Epithelial cell of proximal tubule (primary cell): ENCODE measurements at places on chromosomes 4 and X.

GRCh38 chr4:2096073-2096609, 37.0 kb downstream of the NAT8L start:
- DNase-seq, result no peak

DNA sequence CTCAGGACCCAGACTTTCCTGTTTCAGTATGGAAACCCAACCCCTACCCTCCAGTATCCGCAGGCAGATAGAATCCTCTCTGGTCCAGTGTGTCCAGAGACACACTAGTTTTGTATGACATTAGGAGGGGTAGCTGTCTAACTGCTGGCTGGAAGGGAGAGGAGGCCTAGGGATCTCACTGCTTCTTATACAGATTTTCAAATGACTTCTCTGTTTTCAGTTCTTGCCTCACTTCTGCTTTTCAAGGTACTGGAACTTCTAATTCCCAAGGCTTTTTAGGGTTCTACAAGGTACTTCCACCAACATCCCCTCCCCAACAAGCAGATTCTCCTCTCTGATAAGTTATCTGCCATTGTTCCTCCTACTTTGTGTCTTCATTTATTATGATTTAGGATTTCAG, 6.1 kb downstream of the SGCB start:
- DNase-seq, result no peak

- DNase-seq, result no peak
Observed at GRCh38 chr4:84051639-84052038, 447.5 kb downstream of the NKX6-1 start.

DNA sequence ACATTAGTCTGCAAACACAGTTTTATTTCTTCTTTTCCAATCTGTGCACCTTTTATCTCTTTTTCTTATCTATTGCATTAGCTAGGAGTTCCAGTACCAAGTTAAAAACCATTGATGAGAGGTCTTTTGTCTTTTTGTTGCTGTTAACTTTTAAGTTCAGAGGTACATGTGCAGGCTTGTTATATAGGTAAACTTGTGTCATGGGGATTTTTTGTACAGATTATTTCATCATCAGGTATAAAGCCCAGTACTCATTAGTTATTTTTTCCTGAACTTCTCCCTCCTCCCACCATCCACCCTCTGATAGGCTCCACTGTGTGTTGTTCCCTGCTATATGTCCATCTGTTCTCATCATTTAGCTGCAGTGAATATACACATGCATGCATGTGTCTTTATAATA, 349.9 kb downstream of the PDHA2 start:
- no peak for DNase-seq

GRCh38 chr4:79253924-79254323, 71.9 kb downstream of the NAA11 start:
- DNase-seq, result no peak

- no peak for DNase-seq
Observed at GRCh38 chr4:100190643-100191600, 654 bp upstream of the DDIT4L start.

- peak; percentile 93 for DNase-seq
Observed at GRCh38 chr4:141350122-141350905, 129.6 kb downstream of the ZNF330 start.

- no peak for DNase-seq
Observed at GRCh38 chrX:24229400-24229879, 79.9 kb downstream of the ZFX start.

DNA sequence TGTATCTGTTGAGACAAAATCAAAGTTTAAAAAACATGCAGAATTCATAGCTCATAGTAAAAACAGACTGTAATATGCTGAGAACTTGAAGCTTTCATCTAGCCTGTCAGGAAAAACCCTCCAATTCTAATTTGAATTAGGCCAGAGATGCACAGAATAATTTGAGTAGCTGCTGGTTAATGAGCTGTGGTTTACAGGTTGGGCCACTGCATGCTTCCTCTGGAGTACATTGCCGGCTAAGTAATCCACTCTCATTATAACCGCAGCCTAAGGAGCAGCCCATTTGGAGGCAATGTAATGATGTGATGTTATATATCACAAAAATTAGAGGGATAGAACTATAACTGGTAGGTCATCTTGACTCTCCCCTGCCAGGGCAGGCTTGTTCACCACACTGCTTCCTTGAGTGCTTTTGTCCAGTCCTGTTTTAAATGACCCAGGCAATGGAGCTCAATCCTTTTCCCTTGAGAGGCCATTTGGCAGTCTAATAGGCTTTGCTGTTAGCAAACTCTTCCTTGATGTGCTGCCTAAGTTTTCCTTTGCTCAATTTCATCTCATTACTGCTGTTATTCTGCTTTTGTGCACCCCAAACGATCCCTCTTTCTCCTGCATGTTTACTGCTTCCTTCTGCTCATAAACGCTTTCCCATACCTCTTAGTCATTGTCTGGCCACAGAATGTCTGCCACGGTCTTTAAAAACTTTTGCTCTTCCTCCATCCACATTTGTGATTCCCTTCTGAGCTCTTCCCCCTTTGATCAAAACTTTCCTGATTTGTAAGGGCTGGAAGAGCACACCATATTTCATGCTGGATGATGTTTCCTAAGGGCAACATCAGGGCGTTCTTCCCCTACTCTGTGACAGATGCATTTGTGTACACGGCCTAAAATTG, 230.9 kb downstream of the C4orf33 start:
- DNase-seq, result no peak

GRCh38 chr4:13386405-13387107, 97.6 kb downstream of the RAB28 start:
- no peak for DNase-seq

GRCh38 chr4:144461906-144462305, 184.1 kb upstream of the HHIP start:
- no peak for DNase-seq

GRCh38 chrX:67692246-67692645, 148.4 kb downstream of the AR start:
- DNase-seq, result peak; percentile 23

DNA sequence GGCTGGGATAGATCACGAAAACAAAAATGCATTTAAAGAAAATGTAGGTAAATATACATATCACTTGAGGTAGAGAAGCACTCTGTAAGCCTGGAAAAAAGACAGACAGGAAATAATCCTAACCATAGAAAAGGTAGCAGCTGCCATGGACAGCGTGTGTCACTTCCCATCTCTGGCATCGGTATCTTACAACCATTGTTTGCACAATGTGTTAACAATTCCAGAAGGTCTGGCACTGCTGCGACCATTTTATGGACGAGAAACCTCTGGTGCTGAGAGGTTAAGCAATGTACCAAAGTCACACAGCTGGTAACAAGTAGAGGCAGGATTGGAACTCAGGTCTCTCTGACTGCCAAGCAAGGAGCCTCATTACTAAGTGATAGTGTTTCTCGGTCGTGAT, 1.7 kb upstream of the MTNR1A start:
- no peak for DNase-seq

DNA sequence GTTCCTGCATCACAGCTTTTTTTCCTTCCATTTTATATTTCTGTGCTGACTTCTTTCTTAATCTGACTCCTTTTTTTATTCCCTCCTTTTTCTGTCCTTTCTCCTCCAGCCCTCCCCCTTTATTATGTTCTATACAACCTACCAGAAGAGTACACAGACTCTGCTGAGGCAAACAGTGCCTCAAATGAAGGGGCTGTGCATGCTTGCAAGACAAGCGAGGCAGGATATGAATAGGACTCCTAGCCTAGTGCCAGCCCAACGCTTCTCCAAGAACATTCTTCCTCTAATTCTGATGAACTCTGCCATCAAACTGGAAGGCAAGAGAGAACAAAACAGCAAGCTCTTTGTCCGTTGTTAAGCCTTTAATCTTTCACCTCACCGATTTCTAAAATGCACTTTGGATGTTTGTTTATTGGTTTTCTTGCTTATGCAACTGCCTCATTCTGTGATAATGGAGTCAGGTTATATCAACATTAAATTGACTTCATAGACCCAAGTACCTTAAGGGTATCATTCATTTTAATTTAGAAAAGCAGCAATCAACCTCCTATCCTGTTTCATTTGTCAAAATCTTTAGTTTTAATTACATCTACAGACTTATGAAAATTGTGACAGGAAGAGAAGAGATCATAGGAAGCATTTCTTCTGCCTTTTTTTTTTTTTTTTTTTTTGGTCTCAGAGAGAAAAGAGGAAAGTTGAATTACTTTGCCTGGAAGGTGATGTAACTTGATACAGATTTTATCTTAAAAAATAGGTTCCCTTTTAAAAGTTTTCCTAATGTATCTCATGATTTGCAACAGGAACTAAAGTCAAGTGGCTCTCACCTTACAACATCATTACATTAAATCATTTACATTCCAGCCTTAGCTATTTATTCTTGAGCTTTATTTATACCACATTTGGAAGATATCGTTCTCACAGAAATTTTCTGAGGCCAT, 284.7 kb upstream of the FTHL17 start:
- no peak for DNase-seq

GRCh38 chrX:69951753-69952152, 98.0 kb downstream of the AWAT2 start:
- no peak for DNase-seq

GRCh38 chr4:168524897-168525296, 28.0 kb downstream of the PALLD start:
- no peak for DNase-seq
